ENCODE measurements at places on chromosomes 1 and 21.

GRCh38 chr1:210489491-210489890 lies 160.8 kb downstream of the HHAT start:
- DNase-seq, result no peak

GRCh38 chr1:172671591-172671990 lies 12.7 kb downstream of the FASLG start:
- DNase-seq, result no peak

- no peak for DNase-seq
These were observed 11.2 kb downstream of the PDZK1IP1 start for GRCh38 chr1:47178654-47179016.

- DNase-seq, result no peak
These were observed 10.4 kb downstream of the CAMSAP2 start for GRCh38 chr1:200749090-200749489.

- no peak for DNase-seq
These were observed 14.8 kb downstream of the IL6R start for GRCh38 chr1:154419620-154420571.

DNA sequence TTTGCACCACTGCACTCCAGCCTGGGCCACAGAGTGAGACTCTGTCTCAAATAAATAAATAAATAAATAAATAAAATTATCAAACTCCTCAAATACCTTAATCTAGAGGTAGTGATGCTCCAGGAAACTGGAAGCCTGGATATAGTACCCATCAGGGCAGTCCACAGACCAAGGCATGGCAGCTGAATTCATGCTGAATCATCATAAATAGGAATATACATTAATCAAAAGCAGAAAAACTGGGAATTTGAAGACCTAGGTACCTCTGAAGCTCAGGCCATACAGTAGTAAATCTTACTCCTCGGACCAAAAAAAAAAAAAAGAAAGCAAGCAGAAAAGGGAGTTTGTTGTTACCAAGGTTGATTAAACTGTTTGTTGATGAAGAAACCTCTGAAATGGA lies 184.2 kb upstream of the CHODL start:
- DNase-seq, result no peak

DNA sequence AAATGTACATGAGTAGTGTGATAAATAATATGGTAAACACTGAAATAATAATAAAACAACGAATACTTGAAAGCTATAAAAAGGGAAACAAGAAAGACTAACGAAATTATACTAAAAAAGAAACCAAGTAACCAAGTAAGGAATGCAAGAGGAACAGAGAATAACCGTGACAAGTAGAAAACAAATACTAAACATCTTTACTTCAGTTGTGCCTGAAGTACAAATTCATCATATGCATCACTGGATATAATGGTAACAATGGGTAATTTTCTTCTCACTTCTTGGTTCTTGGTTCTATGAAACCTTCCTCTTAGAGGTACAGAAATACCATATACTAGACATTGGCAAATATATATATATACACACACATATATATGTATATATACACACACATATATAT lies 1093.6 kb upstream of the B3GALT2 start:
- DNase-seq, result no peak

DNA sequence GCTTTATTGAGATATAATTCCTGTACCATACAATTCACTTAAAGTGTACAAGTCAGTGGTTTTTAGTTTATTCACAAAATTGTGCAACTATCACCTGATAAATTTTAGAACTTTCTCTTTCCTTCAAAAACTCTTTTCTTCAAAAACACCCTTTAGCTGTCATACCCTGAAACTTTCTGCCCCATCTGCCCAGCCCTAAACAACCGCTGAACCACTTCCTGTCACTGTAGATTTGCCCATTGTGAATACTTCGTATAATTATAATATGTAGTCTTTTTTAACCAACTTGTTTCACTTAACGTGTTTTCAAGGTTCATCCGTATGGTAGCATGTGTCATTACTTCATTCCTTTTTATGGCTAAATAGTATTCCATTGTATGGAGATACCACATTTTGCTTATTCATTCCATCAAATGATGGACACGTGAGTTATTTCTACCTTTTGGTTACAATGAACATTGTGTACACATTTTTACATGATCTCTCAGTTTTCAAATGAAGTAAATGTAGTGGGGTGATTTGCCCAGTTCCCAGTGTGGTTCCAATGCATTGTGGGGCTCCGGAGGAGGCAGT lies 37.9 kb downstream of the WNT4 start:
- DNase-seq, result no peak

DNA sequence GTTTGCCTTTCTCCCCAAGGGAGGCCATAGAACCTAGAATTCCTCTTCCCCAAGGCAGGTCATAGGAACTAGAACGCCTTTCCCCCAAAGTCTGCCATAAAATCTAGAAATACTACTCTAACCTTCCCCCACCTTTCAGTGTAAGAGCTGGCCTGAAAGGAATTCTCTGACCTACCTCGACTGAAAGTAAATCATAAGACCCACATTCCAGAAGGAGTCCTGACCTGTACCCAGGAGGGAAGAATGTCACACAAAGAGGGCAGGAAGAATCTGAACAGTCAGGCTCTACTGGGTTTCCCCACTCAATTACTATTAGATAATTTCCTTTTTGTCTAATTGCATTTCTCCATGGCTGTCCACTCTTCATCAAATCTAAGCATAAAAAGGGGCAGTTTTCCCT lies 5.7 kb upstream of the ATG4C start:
- no peak for DNase-seq

- peak; percentile 39 for DNase-seq
These were observed 1.5 kb upstream of the PLK3 start for GRCh38 chr1:44798481-44799365.
